ENCODE measurements at places on chromosomes 11 and 22.

DNA sequence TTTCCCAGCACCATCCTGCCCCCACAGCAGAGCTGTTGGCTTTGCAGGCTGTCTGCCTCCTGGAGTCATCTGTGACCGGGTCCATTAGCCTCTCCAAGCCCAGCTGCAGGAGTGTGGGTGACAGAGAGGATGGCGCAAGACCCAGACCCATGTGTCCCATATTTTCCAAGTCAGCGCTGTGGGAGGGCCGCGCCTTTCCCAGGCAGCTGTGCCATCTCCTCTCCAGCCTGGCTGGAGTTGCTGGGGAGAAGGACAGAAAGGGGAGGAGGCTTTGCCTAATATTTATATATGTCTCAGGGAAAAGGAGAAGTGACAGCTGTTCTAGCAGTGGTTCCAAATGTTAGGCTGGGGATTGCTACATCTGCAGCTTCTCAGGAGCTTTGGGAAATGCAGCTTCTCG lies 15.7 kb downstream of the DTX4 start:
- DNase-seq = peak; percentile 17

- no peak for DNase-seq
Observed at GRCh38 chr11:1485504-1485885, 1.1 kb downstream of the MOB2 start.

GRCh38 chr11:44024977-44025376 lies 22.8 kb upstream of the ACCSL start:
- no peak for DNase-seq

GRCh38 chr11:34250732-34251588 lies 106.8 kb downstream of the ABTB2 start:
- peak; percentile 51 for DNase-seq

DNA sequence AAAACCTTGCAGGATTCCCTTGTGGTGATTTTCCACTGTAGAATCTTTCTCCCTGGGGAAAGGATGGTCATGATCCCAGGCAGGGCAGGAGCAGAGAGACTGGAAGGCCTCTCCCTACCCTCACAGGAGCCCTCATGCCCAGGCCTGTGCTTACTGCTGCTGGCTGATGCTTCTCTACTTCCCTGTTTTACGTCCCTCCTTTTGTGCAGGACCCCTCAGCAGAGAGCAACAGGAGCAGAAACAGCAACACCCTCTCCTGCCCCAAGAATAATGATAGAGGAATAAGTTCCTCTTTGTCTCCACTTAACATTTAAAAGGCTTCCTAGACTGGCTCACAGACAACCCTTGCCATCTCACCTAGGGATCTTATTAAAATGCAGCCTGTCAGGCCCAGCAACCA lies 3.6 kb downstream of the ISX start:
- no peak for DNase-seq

DNA sequence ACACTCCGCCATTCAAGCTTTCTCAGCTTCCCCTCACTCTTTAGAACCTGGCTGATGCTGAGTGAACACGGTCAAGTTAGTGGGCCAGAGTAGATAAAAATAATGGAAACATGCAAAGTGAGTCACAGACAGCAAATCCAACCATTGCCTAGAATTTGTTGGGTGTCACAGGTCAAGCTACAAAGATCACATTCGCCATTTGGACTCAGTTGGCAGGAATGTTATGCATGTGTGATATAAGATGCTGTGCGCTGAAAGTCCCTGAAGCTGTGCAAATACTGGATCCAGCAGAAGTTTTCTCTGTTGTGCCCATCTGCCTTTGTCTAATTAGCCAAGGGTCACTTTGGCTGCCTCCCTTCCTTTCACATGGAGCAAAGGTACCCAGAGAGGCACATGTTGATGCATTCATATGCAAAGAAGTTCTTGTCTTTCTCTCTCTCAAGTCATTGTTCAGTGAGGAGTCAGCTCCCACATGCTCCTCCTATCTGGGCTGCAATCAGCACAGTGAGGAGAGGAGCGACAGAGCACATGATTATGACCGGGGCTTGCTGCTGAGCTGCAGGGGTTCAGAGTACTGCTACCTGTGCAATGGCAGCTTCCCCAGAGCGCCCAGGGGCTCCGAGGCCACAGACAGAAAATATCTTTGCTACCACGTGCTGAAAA lies 39.7 kb downstream of the FLI1 start:
- DNase-seq = no peak

DNA sequence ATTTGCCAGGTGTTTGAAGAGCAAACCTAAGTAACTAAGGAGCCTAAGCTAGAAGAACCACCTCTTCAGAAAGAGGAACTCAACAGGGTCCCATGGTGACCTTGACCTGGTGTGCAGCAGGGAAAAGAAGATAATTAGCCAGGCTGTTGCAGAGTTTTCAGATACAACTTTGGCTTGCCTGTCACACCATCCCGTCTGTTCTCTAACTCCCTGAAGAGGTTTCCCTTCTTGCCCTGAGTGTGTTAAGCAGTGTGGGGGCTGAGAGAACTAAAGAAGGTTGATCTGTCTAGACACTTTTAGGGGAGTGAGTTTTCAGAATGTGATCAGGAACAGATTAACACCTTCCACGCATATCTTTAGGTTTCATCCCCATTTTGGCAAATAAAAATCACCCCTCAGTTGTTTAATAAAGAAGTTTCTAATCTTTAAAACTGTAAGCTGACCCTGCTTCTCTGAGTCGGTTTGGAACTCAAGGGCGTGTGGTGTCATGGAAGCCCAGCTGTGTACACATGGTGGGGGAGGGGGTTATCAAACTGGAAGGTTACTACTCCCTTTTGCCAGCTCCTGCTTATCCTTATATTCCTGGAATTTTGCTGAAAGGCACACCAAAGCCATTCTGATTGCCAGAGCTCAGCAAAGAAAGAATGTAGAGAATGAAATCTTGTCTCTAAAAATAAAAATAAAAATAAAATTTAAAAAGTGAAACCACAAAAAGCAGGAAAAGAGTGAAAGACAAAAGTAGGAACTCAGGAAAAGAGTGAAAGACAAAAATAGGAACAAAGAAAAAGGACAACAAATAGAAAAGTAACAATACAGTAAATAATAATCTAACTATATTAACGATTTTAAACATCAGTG lies 70.2 kb downstream of the DBX1 start:
- no peak for DNase-seq

GRCh38 chr11:132904091-132904490 lies 628.2 kb downstream of the OPCML start:
- no peak for DNase-seq
